ENCODE measurements at places on chromosomes 4 and X.

- DNase-seq = no peak
These were observed 41.5 kb upstream of the BMP2K start for GRCh38 chr4:78734441-78735162.

DNA sequence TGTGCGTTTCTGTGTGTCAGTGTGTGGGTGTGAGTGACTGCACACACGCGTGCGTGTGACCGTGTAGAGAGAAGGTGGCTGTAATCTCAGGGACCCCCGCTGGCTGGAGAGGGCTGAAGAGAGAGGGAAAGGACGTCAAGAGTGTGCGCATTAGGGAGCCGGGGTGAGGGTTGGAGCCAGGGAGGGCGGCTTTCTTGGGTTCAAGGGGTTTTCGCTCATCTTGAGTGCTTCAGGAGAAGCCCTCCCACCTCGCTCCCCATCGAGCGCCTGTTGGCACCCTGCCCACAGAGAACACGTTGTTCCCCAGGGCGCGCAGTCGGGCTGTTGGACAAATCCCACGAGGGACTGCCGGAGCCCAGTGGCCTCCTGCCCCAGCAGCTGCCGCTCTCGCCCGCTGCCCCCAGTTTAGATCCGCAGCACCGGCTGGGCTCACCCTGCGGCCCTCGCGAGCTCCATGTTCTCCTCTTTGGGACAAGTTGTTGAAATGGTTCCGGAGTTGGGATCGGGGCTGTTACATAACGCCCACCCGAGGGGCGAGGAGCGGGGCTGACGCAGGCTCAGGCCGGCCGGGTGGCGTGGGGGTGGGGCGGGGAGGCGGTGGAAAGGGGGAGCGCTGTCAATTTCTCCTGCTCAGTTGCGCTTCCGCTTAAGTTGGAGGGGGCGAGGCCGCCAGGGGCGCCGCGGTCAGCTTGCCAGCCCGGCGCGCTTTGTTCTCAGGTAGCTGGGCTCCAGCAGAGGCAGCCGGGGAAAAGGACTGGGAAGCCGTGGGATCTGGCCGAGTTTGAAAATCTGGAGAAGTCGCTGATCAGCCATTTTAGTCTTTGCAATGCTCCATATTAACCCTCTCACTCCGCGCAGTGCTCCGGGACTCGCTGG is 1.6 kb downstream of the GRIA2 start:
- peak; percentile 81 for DNase-seq

- DNase-seq = no peak
These were observed 23.0 kb downstream of the ZNF81 start for GRCh38 chrX:47859686-47860085.

GRCh38 chrX:30312858-30313257 is 3.7 kb upstream of the NR0B1 start:
- DNase-seq = no peak

GRCh38 chrX:155896512-155896911 is 15.4 kb downstream of the VAMP7 start:
- DNase-seq = no peak

DNA sequence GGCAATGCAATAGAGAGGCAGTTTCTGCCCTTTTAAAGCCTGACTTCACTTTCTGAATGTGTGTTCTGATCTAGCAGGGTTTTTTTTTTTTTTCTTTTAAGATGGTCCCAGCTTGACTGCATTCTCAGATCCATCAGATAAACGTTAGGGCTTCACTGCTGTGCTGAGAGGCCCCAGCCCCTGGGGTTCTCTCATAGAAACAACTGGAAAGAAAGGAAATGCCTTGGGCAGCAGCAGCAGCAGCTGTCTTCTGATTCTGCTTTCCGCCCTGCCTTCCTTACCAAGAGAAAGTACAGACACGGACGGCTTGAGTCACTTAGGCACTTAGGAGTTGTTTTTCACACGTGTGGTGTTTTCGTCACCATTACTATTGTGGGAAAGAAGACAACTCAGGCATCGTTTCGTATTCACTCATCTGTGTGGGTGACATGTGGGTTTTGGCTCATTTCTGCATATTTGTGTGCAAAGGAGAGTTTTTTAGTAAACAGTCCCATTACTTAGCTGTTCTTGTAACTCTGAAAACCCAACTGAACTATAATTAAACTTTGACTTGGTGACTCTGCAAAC is 172.0 kb downstream of the PTTG2 start:
- DNase-seq = peak; percentile 87
